Dermis blood vessel endothelial cell (primary cell): ENCODE measurements at places on chromosomes 6 and 20.

GRCh38 chr6:157904999-157905398 lies 76.7 kb upstream of the SYNJ2 start:
- no peak for DNase-seq

- DNase-seq: no peak
Observed at GRCh38 chr6:26045928-26046368, 41.3 kb upstream of the HFE start.

DNA sequence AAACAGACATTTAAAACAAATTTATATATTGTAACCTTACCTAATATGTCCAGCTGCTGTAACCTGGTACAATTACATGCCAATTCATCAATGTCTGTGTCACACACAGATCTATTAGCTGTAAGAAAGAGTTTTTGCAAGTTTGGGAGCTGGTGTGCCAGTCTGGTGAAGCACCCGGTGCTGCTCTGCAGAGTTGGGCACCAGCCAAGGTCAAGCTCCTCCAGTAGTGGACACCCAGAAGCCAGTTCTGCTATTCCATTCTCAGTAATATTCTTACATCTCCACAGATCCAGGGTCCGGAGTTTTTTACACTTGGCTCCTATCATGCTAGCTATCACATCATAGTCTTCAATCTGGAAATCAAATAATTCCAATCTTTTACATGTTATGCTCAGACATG lies 41.0 kb downstream of the POU3F2 start:
- no peak for DNase-seq

DNA sequence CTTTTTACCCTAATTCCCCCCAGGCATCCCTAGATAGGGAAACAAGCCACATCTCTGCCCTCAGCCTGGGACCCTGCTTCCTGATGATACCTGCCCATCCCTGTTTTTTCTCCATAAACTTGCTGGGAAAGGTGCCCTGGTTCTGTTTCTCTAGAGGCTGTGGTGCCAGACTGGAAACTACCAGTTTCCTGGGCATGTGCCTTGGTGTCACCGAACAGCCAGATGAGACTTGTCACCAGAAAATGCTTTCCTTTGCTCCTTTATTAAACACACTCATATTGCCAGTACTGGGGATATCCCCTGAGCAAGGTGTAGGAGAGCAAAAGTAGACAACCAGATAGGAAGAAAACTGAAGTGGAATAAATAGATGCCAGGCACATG lies 16.8 kb downstream of the SRSF3 start:
- DNase-seq: no peak

- no peak for DNase-seq
Observed at GRCh38 chr20:53298911-53299310, 294.7 kb downstream of the ZNF217 start.

DNA sequence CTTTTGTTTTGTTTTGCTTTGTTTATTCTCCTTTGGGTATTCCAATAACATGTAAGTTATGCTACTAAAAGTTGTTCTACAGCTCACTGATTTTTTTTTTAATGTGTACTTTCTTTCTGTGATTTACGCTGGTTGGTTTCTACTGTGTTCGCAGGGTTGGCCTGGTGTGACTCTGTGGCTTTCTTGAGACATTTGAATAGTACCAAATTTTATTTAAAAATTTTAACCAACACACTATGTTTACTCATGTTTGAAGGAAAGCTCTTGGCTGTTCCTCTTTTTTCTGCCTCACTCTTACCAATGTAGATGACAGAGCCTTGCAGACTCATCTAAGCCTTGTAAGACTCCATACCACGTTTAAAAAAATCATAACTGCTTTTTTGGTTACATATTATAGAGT lies 1784.9 kb upstream of the DEFB115 start:
- no peak for DNase-seq

DNA sequence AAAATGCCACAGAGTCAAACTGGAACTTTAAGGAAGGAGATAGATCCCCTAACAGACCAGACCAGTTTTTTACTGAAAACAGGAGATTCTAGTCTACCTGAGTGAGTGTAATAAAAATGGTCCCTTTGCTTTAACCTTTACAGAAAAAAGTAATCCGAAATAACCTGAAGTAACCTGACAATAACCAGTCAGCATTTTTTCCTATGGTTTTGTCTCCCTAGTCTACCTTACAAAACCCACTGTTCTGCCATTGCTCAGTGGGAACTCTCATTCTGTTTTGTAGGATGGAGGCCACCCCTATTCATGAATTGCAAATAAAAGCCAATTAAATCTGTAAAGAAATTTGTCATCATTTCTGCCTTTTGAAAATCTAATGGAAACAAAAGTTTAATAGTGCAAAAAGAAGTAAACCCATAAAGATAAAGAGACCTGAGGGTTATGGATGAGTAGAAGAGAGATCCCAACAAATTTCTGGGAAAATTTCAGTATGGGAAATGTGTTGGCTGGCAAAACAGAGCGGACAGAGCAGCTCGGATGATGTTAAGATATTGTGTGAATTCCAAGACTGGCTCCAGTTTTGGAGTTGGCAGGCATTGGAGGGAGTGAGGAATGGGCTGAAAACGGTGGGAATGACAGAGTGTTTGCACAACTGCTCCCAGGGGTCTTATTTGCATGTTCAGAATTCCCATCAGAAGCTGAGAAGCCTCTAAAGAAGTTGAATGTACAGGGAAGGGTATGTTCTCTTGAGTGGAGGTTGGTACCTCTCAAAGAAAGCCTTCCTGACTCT lies 104.7 kb upstream of the RALGAPA2 start:
- no peak for DNase-seq

GRCh38 chr6:105560611-105561066 lies 157.8 kb upstream of the PREP start:
- DNase-seq: no peak

DNA sequence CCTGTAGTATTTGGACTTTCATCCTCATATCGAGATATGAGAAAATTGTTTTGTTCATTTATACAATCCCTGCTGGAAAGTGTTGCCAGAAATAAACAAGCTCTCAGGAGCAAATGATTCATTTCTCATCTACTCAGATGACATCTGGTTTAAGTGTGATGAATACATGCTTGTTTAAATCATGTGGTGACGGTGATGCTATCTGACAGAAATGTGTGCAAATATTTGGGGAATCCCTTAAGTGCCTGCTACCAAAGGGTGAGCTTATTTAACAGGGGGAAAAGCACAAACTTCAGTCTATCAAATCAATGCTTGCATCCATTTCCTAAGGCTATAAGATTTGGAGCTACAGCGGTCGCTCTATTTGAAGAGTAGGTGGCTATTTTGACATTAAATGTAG lies 368.3 kb upstream of the SASH1 start:
- no peak for DNase-seq

DNA sequence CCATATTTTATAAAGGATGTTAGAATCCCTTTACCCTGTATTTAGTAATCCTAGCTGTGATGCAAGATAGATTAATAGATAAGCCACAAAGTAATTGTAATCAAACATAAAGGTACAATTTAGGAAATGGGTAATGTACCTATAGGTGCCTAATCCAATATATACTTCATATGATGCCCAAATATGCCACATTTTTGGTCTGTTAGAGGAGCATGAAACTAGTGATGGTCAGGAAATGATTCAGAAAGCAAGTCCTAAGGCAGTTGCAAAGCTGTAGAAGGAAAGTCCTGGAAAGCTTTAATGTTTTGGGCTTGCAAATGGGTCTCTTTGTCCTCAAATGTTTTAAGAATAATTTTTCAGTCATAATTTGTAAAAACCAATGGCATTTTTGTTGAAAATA lies 76.6 kb upstream of the PTPRK start:
- no peak for DNase-seq

- no peak for DNase-seq
Observed at GRCh38 chr6:132003516-132004178, 52.5 kb upstream of the CCN2 start.

DNA sequence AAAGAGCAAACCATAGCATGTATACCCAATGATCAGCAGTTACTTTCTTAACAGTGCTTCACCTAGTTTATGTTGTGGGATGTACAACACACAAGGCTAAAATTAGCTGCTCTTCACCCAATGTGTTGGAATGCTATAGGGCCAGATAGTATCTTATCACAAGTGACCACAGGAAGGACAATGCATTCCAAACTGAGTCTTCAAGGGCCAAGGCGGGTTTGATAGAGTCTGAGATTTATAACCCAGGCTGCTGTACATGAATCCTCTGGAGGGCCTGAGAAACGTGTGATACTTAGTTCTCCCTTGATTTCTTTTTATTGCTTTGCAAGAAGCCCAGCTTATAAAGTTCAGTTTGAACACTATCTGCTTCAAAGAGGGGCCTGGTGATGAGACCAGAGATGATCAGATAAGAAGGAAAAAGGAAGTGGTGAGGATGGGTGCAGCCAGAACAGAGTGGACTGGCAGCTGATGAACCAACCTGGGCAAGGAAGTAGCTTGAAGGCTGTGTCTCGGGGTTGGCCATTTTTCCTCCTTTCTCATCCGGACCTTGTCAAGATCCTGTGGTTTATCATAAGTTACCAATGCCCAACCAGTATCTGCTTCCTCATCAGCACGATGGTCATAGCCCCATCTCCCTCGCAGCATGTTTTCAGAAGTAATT lies 62.2 kb upstream of the BMP2 start:
- no peak for DNase-seq

DNA sequence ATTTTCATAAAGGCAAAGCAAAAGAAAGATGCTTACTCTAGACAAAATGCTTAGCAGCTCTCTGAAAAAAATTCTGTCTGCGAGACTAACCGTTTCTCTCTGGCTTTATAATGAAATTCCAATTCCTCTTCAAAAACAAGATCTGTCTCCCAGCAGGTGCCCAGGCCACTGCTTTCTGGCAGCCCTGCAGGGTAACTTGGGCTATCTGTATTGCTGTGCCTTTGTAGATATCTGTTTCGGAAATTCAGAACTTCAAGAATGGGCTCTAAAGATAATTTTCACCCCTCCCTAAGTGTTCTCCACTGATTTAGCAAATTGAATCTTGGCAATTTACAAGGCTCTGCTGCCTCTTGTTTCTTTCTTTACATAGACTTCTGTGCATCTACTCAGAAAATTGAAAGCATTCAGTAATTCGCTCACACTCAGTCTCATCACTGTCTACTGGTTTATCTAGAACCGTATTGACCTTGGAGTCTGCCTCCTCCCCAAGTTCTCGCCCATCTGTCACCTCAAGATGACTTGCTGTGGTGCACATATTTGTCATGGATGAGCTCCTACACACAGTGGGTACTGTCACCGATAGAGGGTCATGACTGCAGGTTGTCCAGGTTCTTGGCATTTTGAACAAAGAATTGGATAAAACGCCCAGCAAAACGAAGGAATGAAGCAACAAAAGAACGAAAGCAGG lies 26.4 kb upstream of the FABP7 start:
- no peak for DNase-seq

DNA sequence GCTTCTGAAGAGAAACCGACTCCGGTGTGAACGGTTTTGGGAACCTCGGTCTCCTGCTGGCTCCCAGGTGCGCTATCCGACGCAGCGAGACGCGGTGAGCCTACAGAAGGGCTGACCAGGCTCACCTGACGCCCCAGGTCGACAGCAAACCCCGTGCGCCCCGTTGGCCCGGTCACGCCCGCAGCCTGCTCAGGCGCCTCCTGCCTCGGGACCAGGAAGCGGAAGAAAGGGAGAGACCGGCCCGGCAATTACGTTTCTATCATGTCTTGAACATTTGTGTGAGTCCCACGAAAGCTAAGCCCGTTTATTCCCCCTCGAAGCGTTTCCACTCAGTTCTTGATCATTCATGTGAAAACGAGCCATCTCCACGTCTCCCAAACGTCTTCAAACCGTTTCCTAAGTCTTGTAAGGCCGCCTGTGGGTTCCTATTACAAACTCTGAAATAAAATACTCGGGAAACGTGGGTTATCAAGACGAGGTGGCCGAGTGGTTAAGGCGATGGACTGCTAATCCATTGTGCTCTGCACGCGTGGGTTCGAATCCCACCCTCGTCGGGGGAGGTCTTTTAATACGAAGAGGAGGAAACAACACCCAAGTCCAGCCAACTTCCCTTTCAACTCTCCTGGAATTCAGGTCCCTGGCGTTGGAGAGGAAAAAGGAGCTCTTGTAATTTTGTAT lies 150.5 kb upstream of the PRSS16 start:
- DNase-seq: peak; percentile 49

- no peak for DNase-seq
Observed at GRCh38 chr6:3297006-3297405, 38.3 kb downstream of the PSMG4 start.

DNA sequence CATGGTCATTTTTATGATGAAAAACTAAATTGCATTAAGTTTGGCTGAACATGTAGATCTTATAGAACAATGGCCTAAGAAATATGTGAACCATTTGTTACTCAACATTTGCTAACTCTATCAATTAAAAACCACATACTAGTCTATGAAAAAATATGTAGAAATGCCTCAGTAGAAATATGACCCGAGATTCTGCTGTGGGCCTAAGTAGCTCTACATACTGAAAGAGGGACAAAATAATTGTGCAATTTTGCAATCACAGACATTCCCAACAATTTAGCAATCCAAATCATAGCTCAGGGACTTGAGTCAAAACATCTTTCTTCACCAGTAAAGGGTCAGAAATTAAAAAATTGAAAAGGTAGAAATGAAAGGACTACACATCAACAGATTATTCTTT lies 619.0 kb downstream of the FRK start:
- DNase-seq: no peak

DNA sequence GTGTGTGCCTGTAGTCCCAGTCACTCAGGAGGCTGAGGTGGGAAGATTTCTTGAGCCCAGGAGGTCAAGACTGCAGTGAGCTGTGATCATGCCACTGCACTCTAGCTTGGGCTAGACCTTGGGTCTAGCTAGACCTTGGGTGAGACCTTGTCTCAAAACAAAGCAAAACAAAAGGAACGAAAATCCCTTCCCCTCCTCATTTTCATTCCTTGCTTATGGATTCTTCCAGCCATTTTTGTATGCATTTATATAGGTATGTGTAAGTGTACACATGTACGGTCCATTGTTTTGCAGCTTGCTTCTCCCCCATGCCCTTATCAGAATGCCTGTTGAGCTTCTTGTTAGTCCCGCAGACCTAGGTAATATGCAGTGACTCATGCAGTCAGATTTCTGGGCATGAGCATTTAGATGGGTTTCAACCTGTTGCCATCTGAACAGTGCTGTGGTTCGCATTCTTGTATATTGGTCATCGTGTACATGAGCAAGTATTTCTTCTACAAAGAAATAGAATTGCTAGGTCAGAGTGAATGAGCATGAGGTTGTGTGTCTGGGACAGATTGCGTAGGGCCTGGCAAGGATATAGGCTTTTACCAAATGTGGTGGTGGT lies 73.2 kb downstream of the ATRN start:
- DNase-seq: no peak

DNA sequence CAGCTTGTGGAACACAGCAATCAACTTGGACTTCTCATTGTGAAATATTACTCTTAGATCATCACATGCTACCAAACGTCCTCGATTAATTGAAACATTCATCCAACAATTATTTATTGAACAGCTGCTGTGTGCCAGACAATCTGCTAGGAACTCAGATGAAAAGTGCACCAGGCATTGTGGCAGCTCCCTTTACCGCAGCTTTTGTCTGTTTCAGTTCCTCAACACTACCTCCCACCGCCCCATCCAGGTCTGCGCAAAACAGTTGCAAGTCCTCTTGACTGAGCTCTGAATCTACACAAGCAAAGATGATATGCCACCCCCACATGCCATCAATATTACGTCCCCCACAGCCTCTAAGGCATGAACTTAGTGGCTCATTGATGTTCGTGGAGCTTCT lies 1094.4 kb upstream of the MAP3K7 start:
- no peak for DNase-seq
